Activated CD4-positive, CD25-positive, alpha-beta regulatory T cell treated with anti-CD3 and anti-CD28 coated beads, Interleukin-2, amount 50 U/mL, for 24 hours (primary cell): ENCODE measurements at places on chromosomes 16 and 17.

DNA sequence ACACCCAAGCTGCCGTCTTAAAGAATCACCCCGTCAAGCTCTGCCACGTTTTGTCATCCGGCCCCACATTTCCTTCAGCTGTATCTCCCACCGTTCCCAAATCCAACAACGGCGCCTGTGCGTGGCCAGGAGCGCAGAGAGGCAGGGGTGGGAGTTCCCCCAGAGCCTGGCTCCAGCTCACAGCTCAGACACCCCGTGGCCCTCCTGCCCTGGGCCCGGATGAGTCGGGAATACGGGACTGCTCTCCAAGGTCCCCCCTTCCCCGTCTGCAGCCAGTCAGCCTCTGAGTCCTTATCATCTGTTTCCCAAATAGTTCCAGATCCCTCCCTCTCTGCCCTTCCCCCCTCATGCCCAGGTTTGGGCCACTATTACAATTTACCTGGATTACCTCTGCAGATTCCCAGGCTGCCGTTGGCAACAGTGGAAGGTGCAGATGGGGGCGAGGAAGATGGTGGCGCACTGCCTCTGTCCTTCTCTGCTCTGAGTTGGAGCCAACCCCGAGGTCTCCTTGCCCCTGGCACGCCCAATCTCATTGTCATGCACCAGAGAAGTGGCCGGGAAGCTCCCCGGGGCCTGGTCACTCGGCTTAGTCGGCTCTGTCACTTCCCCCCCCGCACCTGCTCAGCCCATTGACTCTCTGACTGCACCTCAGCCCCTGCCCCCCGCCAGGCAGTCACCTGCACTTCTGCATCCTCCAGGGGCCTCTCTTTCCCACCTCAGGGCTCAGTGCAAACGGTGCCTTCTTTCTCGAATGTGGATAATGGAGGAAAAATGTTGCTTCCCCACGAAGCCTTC, 18.3 kb upstream of the RPTOR start:
- no peak for ATAC-seq

DNA sequence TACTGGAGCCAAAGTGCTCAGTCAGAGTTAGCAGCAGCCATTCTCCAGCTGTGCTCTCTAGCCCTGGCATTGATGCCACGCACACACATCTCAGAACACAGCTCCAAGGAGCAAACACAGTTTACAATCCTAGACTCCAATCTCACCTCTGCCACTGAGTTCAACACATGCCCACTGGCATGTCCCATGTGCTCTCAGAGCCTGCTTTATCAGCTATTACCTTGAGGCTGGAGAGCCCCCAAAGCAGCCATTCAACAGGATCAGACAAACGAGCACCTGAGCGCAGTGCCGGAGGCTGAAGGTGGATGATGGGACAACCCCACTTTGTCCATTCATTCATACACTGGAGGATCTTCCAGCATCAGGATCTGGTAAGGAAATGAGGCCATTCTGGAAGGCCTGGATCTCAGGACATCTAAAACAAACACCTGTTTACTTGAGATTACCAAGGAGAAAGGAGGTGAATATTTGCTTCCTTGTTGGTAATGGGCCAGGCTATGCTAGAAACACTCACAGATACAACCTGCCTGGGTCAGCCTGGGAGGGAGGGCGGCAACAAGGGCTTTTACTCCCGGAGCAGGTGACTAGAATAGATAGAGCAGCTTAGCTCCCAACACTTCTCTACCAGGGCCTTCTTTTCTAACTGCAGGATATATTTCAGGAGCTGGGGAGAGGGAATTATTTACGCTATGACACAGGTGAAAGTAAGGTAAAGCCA, 25.4 kb downstream of the RANBP10 start:
- no peak for ATAC-seq

DNA sequence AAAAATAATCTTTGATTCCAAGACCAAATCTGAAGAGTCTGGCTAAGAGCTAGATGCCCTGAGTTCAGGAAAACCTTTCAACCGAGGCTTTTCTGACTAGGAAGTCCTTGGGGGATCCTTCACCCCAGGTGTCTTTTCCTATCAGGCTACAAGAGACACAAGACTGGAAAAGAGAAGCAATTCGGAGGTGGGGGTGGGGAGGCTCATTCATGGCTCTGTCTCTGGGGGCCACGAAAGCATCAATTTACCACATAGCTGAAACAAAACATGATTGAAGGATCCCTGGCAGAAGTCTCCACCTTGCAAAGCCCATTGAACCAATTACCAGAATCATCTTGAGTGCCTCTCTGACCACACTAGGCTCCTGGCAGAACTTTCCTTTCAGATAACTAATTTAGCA, 239.8 kb upstream of the SALL1 start:
- no peak for ATAC-seq

DNA sequence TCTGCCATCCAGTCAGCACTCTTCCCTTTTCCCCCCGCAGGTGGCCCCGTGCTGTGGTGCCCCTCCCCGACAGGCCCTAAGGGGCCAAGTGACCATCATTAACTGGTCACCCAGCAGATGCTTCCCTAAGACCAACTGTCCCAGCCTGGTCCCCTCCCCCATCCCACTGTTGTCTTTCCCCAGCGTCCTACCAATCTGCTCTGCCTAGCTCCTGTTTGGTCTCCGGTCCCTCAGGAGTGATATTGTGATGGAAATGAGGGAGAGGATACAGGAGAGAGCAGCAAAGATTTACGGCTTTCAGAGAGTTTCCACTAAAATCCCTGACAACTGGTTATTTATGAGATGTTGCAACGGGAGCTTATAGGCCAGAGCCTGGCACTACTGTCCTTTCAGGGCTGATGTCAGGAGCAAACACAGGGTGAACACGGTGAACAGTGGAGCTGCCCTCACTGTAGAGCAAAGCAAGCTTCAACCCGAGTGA, 1.4 kb upstream of the TTLL6 start:
- ATAC-seq: no peak

DNA sequence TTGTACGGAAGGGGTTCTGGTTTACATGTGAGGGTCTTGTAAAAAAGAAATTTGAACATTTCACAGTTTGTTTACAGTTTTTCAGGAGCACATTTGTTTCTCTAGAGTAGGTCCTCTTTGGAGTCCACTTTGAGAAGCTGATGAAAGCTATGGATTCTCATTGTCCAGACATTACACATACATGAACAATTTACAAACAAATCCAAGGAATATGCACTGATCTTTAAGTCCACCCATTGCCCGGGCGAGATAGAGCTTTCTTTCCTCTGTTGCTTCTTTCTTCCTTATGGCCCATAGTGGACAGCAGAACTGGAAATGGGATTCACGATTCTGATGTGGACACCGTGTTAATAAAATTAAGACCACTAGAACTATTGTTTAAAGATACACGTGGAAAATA, 1.9 kb downstream of the DCAF7 start:
- no peak for ATAC-seq

DNA sequence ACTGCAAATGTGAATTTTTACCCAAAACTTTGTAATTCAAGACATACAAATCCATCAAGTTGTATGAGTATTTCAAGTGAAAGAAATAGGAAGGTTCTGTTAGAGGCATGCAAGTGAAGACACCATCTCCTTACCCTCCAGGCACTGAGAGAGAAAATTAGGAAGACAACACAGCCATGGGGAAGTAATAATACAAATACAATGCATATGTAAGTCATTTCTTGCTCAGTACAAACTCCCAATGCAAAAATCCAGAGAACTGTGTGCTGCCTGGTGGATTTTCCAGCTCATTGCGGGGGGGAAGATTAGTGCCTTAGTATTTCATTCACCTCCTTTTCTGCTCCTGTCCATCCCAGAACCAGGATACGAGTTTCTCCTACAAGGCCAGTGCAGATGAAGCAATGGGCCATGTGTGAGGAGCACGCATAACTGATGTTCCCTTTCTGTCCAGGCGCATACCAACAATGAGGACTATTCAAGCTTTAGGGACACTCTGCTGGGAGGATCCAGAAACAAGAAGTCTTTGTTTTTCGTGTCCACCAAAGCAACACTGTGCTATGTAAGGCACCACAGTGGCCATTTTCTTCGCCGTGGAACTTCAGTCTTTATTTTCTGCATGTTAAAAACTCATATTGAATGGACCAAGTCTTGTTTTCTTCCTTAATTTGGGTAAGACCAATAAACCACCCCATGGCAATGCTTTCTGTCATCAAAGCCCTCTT, 143.7 kb upstream of the RCVRN start:
- no peak for ATAC-seq

DNA sequence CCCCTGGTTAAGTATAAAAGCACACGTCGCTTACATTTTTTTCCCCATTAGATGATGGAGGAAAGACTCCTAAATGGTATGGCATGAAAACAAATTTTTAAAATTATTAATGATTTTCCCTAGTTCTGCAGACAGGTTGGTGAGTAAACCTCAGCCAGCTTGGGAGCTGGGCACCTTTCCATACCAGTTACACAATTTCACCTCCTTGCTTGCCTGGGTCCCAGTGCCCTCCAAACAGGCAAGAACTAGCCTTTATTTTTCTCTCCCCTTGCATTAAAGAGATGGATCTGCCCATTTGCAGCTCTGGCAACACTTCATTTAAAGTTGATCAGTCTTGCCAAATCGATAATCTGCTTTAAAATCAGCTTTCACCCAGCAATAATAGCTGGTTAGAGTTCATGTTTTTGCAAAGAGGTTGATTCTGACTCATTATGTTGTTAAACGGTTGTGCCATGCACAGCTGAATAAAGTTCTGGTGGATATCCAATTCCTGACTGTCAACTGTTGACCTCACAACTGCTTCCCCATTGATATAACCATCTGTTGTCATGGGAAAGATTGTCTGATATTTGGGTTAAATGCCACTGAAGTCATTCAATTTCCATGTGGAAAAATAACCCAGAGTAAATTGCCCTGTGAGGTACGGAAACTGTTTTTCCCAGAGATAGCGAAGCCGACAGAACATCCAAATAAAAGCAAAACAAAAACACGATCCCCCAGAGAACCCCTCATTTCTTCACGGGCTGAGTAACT, 1.3 kb downstream of the C17orf58 start:
- ATAC-seq: no peak

- ATAC-seq: no peak
Measured at GRCh38 chr16:65657071-65657494, 535.2 kb upstream of the CDH11 start.

- ATAC-seq: no peak
Measured at GRCh38 chr17:78038748-78039288, 80.3 kb downstream of the TNRC6C start.

GRCh38 chr17:38706505-38707216, 1.6 kb downstream of the MLLT6 start:
- no peak for ATAC-seq

DNA sequence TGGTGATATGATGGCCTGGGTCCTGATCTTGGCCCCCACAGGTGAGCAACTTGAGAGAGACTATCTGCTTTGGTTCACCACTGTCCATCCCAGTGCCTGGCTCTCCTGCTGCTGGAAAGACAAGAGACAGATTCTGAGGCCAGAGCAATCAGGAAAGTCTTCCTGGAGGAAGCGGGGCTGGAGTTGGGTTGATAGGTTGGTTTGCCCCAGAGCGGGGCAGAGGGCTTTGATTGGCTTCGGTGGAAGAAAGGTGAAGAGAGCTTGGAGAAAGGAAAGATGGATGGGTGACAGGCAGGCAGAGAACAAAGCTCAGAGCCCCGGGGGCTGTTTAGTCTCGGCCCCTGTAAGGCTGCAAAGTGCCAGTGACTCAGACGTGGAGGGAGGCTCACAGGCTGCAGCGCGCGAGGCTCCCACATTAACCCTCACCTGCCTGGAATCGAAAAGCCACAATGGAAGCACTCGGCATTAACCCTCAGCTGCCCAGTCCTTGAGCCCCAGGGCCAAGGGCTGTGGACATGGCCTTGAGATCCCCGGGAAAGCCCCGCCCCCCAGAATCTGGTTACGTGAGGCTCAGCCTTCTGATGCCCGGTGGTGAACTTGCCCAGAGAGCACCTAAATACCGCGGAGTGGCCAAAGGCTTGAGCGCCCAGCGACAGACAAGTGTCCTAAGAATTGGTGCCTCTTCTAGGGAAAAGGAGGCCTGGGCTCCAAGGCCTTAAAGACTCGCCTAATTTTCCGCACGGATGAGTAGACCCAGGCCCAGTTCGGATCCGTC, 996 bp upstream of the CPNE2 start:
- no peak for ATAC-seq

DNA sequence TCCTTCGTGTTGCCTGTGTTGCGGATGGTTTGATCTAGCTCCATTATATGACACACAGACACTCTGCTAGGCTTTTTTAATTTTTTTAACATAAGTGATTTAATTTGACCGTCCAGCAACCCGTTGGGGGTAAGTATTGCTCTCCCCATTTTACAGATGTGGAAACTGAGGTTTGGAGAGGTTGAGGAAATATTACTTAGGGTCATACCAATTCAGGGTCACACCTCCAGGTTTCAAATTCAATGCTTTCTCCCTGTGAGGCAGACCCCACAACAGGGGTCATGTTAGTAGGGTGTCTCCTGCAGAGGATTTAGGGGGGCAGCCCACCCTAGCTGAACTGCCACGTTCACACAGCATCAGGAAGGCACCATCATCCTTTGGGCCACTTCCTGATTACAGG, 179.4 kb downstream of the COPRS start:
- ATAC-seq: no peak

- ATAC-seq: peak; percentile 92
Measured at GRCh38 chr16:72172105-72173034, at the start of gene PMFBP1. Gene PMFBP1, minus strand, starts transcription at chr16:72172155. Its CDS starts 947 bp downstream, at chr16:72171208.

DNA sequence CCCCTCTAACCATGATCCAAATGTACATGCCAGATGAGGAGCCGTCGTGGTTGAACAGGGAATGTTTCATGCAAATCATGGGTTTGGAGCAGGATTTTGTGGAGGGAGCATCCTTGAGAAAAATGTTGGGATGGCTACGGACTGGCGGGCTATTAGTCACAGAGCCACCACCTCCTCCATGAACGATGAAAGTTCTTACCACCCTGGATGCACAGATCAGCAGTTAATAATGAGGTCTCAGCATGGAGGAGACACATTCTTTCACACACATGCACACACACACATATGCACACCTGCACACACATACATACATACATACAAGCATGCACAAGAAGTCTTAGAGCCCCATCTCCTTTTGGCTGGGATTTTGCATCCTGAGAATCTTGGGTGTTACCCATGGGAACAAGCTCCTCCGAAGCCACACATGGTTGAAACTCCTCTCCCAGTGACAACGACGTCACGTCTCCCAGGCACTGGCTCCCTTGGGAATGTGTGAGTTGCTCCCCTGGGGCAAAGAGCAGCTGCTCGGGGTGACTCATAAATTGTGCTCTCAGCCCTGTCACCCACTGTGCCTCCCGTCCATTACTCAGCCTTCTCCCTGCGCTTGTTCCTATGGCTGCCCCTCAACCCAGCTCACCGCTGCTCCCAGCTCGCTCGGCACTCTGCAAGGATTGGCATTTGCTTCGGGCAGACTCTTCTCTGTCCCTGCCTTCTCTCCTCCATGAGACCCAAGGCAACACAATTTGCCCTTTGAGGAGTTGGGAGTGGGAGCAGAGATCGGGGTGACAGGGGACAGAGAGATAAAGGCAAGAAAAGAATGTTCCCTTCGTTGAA, 344.6 kb downstream of the SOX9 start:
- no peak for ATAC-seq
